ENCODE measurements at places on chromosomes 16 and 17.
A peak's percentile ranks its signal among the peaks of the same experiment; 100 is the strongest.

DNA sequence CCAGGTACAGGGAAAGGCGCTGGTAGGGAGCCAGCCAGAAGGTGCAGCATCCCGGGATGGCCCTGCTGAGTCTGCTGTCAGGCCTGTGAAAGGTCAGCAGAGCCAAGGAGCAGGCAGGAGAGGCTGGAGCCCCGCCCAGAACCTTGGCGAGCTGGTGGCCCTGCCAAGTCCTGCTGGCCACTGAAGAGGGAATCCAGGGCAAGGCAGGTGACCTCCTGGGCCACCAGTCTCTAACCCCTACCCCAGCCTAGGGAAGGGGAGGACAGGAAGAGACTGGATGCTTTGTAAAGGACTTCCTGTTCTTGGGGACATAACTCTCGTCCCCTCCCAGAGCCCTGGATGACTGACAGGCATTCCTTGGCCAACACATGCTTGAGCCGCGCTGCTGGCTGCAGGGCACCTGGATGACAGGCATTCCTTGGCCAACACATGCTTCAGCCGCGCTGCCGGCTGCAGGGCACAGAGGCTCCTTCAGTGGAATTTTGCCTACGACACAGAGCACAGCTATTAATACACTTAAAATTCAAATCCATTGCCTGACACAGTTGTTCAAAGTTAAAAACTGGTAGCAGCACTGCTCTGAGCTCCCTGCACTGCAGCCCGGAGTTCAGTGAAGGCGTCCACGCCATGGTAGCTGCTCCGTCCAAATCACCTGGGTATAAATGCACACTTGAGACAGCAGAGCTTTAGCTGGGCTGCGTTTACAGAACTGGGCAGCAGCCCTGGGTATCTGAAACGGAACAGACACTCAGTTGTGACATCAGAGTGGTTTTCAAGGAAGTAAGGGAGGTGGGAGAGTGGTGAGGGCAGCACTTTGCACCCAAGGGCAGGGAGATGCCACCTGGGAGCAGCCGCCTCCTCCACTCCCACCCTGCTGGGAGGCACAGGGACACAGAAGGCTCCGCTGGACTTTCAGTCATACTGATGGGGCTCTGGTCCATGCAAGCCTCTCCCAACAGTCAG lies 2.0 kb upstream of the BRICD5 start:
- DNase-seq = no peak

DNA sequence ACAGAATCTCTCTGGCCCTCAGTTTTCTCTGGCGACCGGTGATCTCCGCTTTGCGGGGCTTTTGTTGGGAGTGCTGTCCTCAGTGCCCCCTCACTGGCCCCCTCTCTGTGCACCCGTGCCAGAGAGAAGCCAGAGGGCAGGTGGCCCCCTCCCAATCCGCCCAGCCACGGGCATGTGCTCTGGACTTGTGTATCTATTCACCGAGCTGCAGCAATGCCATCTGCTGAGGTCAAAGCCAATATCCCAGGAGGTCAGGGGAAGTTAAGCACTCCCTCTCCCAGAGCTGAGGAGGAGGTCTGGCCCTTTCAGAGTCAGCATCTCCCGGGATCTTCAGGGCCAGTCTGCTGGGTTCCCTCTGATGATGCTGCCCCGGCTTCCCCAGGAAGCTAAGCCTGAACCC lies 5.1 kb downstream of the CACNG5 start:
- no peak for DNase-seq

- no peak for DNase-seq
Observed at GRCh38 chr16:87434146-87434667, 42.1 kb downstream of the MAP1LC3B start.

DNA sequence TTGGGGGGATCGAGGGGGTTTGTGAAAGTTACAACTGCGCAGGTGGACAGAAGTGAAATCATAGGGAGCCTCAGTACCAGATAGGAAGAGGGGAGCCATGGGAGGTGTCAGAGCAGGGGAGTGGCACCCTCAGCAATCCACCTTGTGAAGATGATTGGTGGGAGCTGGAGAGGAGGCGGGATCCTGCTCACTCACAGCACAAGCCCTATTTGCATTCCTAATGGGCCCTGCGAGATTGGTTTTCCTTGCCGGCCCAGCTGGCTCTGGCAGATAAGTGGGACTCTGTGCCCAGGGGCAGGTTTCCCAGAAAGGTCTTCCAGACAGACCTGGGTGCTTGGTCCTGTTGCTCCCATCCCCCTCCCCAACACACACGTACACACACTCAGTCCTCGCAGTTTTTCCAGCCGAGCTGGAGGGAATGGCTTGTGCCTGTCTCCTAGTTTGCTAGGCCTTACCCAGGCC lies 9.4 kb downstream of the WNT3 start:
- DNase-seq = no peak

GRCh38 chr17:51734462-51734861 lies 424.1 kb downstream of the CA10 start:
- DNase-seq = no peak

GRCh38 chr17:63267846-63268245 lies 178.3 kb downstream of the CYB561 start:
- DNase-seq = no peak

GRCh38 chr16:58048494-58049231 lies 23.1 kb downstream of the MMP15 start:
- no peak for DNase-seq

DNA sequence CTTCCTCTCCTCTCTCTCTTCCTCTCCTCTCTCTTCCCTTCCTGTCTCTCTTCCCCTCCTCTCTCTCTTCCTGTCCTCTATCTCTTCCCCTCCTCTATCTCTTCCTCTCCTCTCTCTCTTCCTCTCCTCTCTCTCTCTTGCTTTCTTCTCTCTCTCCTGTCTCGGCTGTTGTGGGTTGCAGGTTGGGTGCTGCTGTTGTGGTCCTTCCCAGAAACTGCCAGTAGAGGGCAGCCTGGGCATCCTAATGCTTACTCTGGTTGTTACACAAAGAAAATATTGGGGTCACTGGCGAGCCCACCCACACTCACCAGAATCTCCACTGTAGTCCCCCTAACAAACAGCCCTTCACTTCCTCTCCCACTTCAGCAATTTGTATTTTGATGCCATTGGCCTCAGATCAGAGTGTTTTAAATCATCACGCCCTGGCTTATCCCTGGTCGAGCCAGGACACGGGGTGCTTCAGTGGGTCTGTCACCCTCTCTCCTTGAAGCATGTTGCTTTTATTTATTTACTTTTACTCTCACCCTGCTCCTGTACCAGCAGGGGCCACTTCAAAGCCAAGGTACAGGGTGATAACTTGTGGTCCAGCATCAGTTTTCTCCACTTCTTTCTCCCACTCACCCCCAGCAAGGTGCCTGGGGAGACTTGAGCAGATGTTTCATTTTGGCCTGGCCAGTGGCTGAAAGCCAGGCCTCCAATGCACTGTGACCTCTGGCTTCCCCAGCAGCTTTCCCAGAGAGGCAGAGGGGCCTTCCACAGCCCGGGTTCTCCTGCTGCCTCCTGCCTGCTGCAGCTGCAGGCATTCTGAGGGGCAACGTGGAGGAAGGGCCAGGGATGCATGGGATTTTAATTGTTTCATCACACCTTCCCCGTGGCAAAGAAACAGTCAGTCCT lies 4.7 kb upstream of the MMP15 start:
- peak; percentile 32 for DNase-seq

DNA sequence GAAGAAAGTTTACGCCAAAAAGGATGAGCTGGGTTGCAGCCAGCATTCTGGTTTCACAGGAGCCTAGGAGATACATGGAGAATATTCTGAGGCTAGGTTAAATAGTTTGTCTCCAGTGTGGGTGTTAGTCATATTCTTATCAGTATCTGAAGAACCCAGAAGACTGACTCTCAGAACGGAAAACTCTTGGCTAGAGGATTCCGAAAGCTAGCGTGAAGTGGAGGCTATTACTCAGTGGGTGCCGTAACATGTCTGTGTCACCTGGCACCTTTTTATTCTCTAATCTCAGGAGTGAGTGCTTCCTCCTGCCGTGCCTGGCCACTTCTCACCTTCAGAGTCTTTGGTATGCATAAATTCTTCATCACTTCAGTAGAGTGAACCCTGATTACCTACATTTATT lies 199.5 kb downstream of the WWOX start:
- DNase-seq = no peak

- no peak for DNase-seq
Observed at GRCh38 chr16:24685539-24686432, 43.7 kb upstream of the TNRC6A start.

DNA sequence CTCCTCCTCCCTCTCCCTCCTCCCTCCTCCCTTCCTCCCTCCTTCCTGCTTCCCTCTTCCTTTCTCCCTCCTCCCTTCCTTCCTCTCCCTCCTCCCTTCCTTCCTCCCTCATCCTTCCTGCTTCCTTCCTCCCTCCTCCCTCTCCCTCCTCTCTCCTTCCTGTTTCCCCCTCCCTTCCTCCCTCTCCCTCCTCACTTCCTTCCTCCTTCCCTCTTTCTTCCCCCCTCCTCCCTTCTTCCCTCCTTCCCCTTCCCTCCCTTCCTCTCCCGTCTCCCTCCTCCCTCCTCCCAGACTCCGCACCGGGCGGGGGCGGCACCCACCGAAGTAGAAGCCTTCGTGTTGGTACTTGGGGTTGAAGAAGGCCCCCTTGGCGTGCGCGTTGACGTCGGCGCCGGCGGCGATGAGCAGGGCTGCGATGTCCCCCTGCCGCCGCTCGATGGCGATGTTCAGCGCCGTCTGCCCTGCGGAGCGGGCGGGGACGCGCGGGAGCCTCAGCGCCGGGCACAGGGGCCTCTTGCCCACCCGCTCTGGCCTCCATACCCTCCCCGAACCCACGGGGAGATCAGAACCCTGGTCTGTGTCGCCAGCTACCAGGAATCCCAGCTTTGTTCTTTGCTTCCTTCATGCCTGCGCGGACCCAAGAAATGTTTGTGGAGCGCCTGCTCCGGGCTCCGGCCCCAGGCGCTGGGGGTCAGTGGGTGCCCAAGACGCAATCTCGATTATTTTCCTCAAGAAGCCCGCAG lies 22.2 kb downstream of the TRPV3 start:
- DNase-seq = peak; percentile 76

GRCh38 chr16:89373355-89374110 lies 116.8 kb downstream of the ANKRD11 start:
- DNase-seq = no peak

- DNase-seq = no peak
Observed at GRCh38 chr17:56756536-56756935, 77.2 kb downstream of the C17orf67 start.

GRCh38 chr17:74393346-74393942 lies 26.1 kb downstream of the GPR142 start:
- no peak for DNase-seq

DNA sequence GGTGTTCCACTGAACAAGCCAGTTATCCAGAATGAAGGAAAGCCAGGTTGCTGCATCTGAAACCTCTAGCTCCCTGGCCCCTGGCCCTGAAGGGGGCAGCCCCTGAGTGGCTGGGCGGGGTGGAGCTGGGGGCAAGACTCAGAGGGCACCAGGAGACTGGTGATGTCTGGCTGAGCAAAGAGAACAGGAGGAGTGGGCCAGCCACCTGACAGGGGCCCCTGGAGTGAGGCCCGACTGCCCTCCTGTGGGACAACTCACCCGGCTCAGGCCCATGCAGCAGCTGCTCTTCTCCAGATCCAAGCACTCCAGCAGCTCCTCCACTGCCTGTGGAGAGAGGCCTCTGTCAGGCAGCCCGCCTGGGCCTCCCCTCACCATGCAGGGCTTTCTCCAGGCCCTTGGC lies 60.4 kb downstream of the PIPOX start:
- no peak for DNase-seq

GRCh38 chr16:80208015-80208414 lies 332.8 kb upstream of the DYNLRB2 start:
- no peak for DNase-seq

- no peak for DNase-seq
Observed at GRCh38 chr17:77592106-77592865, 366.2 kb upstream of the TNRC6C start.

GRCh38 chr17:35407531-35407930 lies 24.8 kb downstream of the SLFN12 start:
- DNase-seq = no peak

DNA sequence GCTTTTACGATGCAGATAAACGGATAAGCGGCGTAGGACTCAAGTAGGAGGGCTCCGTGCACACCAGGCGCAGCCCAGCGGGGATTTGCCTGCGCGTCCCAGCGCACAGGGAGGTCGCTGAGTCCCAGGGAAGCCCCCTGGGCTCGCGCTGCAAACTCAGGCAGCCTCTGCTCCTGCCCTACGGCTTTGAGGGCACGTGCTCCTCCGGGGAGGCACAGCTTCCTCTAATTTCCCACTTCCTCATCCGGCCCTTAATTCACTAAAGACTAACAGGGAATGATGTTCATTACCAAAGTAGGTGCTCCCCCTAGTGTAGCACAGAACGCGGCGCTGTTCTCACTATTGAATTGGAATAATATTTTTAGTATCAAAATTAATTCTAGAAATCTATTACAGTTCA lies 825.4 kb downstream of the KCNJ18 start:
- no peak for DNase-seq

Measured in erythroblast (primary cell).